ENCODE measurements at places on chromosomes 5 and 9. TPM values are rescaled to one million over a fixed set of nuclear protein-coding genes. Genes with fewer than 3 reads are reported as not detected.

- no peak overlapping the region for H3K4me3 ChIP-seq
- no peak for DNase-seq
- H3K27me3 ChIP-seq, result no peaks in the 10 kb centered on the region
- H3K27ac ChIP-seq, result no peak overlapping the region
These were observed 22.7 kb upstream of the PLPP6 start for GRCh38 chr9:4639420-4639819.

DNA sequence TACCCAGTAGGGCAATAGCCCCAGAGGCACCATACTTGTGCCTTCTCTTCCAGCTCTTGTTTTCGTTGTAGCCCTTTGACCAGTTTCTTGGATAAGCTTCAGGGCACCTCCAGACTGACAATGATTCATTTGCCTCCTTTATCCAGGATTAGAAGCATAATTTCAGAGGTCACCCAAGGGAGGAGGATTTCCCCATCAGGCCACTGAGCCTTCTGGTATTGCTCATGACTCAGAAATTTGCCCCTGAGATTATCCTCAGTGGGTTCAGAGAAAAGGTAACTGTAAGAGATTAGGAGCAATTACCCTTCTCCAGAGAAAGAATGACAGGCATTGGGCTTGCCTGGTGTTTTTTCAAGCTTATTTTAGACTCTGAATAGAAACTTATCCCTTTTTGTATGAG is 147.9 kb downstream of the MSX2 start:
- peaks cover 3% of the 10 kb centered on the region for H3K4me1 ChIP-seq
- no peaks in the 10 kb centered on the region for H3K36me3 ChIP-seq
- H3K4me3 ChIP-seq, result no peak overlapping the region
- no peaks in the 10 kb centered on the region for H3K27me3 ChIP-seq

The SLC28A3 gene
- total RNA-seq, result 1.0 TPM

DNA sequence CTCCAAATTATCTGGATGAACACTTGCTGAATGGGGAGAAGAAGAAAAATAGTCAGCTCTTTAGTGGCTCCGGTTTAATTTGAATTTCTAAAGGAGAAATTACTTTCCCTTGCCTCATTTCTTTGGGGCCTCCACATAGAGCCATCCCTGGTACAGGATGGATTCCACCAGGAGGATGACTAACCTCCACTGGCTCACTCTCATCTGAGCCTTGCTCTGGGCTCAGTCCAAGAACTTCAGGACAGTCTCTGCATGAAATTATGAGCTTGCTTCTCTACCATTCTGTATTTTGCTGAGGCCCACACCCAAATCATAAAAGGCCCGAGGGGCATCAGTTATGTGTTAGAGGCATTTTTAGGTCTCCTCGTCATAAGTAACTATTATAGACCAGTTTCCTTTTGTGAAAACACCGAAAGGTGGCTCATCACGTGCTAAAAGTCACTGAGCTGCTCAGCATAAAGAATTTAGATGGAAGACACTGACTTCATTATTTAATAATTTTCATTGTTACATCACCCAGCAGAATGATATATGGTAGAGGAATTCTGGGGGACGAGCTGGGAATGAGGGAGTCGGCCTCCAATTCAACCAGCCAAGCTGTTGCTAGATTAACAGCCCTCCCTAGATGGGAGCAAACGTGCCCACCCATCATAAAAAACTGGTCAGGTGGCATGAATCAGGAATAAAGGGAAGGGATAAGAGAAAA is 222.1 kb downstream of the TARS1 start:
- H3K36me3 ChIP-seq, result peaks cover 5% of the 10 kb centered on the region
- H3K4me1 ChIP-seq, result peaks cover 4% of the 10 kb centered on the region
- H3K4me3 ChIP-seq, result no peak overlapping the region
- H3K27me3 ChIP-seq, result no peaks in the 10 kb centered on the region
- no peak overlapping the region for H3K27ac ChIP-seq
- DNase-seq, result no peak

DNA sequence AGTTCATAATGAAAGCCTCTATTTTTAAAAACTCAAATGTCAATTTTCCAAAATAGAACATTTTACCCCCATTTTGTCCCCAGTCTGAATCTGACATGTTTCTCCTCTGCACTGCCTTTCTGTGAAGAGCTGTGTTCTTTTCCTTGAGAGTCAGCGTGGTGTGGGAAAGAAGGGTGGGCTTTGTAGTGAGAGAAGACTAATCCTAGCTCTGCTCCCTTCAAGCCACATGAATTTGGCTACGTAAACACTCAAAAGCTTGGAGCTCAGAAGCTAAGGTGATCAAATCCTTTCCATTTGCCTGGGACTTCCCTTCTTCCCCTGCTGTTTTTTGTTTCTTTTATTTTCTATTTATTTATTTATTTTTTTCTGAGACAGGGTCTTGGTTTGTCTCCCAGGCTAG is 598.5 kb downstream of the TLR4 start:
- H3K27me3 ChIP-seq, result no peaks in the 10 kb centered on the region
- no peaks in the 10 kb centered on the region for H3K36me3 ChIP-seq
- no peak overlapping the region for H3K27ac ChIP-seq
- no peaks in the 10 kb centered on the region for H3K4me1 ChIP-seq
- DNase-seq, result no peak

GRCh38 chr5:61953913-61954312 is 352.1 kb upstream of the KIF2A start:
- H3K27me3 ChIP-seq, result no peaks in the 10 kb centered on the region
- no peak overlapping the region for H3K4me3 ChIP-seq
- H3K4me1 ChIP-seq, result no peaks in the 10 kb centered on the region
- no peak for DNase-seq
- no peaks in the 10 kb centered on the region for H3K36me3 ChIP-seq

The TRUB2 gene
- total RNA-seq, result 15.5 TPM

The TAF1L gene
- not detected for total RNA-seq

DNA sequence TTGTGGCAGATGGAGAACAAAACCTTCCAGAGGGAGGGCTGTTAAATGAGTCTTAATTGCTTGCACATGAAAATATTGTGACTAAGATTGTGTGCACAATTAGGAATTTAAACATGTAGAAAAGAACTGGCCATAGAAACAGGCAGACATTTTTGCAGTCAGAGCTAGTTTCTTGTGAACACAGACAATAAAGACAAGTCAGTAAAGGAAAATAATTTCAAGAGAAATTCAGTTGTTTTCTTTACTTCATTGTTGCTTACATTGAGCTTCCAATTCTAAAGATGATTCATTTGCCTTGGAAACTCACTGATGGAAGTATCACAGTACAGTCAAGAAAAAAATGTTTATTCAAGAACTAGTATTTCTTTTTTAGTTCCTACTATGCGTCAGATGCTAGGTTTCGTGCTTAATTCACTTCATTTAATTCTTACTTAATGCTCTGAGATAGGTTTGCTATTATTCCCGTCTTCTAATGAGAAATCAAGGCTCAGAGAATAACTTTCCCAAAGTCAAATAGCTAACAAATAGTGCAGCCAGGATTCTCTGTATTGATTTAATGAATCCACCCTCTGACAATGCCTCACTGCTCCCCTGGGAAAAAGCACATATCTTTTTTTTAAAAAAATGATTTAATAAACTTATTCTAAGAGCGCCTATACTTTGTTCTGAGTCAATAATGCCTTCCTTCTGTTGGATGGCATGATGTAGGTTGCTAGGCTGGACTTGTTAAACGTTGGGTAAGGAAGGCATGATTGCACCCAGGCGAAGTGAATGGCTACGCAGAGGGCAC is 581.4 kb downstream of the RAB3C start:
- H3K4me3 ChIP-seq, result no peak overlapping the region
- H3K27ac ChIP-seq, result no peak overlapping the region
- no peak for DNase-seq

GRCh38 chr5:13350767-13351166 is 593.7 kb downstream of the DNAH5 start:
- no peaks in the 10 kb centered on the region for H3K4me1 ChIP-seq
- no peak overlapping the region for H3K27ac ChIP-seq
- H3K27me3 ChIP-seq, result no peaks in the 10 kb centered on the region
- H3K4me3 ChIP-seq, result no peak overlapping the region
- H3K36me3 ChIP-seq, result no peaks in the 10 kb centered on the region
